ENCODE measurements at places on chromosomes 12 and 14.
A peak's percentile ranks its signal among the peaks of the same experiment; 100 is the strongest.

GRCh38 chr14:35406090-35406489 is 1.5 kb upstream of the NFKBIA start:
- no peak for DNase-seq

DNA sequence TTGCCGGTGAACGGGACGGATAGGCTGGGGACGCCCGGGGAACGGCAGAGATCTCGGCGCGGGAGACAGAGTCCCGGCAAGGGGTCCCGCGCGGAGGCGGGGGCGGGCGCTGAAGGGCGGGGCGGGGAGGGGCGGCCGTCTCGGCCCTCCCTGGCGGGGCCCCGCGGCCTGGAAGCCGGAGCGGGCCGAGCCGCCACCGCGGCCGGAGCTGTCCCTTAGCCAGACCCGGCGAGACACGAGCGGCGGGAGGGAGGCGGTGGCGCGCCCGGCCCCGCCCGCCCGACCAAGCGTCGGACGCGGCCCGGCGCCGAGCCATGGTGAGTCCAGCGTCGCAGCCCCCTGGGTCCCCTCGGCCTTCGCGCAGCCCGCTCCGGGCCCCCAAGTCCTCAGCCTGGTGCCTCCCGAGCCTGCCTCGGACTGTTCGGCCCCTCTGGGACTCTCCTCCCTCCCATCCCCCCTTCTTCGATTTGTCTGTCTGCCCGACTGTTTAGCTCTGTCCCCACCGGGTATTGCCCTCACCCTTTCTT is at the start of gene ARHGEF40:
TSS of gene ARHGEF40 (plus strand) at position 222 of the 527 bp plus-strand sequence. CDS start at position 315, 93 bp downstream.
- no peak for DNase-seq

GRCh38 chr14:58239244-58240195 is 5.1 kb upstream of the PSMA3 start:
- DNase-seq = peak; percentile 81

DNA sequence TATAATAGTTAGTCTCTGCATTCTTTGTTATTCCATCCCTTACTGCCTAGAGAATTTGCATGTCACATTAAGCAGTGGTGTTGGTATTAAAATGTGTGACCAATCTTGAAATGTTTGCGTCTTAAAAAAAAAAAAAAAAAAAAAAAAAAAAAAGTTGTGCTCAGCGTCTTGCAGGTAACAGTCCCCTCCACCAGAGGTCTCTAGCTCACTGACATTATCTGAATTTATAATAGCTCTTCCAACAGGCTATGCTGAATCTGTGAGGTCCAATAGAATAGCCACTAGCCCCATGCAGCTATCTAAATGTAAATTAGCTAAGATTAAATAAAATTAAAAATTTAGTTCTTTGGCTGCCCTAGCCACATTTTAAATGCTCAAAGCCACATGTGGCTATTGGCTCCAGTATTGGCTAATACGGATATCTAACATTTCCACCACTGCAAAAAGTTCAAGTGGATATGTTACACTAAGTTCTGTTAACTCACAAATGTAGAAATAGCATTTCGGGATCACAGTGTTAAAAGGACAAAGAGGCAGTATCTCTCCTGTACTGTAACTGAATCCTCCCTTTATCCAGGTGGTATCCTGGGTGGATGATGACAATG is 28.7 kb downstream of the NKX2-8 start:
- DNase-seq = no peak

DNA sequence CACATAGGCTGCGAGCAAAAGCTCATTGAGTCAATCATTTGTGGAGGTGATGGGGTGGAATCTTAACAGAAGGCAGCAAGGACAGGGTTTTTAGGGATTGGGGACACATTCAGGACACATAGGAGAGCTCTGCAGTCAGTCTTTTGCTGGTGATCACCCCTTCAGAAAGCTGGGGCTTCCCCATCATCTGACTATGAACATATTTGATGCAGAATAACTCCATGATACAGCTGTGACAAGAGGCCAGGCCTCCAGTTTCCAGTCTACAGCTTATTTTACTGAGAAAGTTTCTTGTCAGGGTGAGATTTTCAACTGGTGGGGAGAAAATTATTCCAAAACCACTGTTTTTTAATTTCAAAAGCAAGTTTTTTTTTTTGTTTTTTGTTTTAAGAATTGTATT is 134.2 kb downstream of the TMEM30B start:
- no peak for DNase-seq

- no peak for DNase-seq
These were observed 50.2 kb downstream of the WSCD2 start for GRCh38 chr12:108179305-108179704.

GRCh38 chr14:76514213-76514998 is 138.5 kb downstream of the ESRRB start:
- DNase-seq = no peak

DNA sequence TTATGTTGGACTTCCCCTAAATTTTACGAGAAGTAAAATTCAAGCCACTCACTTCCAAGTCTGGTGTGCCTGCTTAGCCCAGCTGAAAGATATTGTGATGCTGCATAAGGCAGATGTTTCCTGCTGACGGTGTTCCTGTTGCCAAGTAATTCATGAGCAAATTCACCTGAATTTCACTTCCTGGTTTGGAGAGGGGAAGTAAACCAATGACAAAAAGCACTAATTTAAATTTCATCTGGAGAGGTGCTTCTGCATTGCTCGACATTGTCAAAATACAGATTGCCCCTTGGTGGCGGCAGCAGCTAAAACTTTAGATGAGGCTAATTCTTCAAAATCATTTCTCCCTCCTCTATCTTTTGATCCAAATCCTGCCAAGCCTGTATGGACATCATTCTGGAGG is 281.1 kb downstream of the AACS start:
- DNase-seq = no peak

GRCh38 chr12:19110221-19110940 is 19.2 kb upstream of the PLEKHA5 start:
- DNase-seq = no peak

GRCh38 chr12:87304406-87304805 is 724.8 kb downstream of the C12orf50 start:
- no peak for DNase-seq

DNA sequence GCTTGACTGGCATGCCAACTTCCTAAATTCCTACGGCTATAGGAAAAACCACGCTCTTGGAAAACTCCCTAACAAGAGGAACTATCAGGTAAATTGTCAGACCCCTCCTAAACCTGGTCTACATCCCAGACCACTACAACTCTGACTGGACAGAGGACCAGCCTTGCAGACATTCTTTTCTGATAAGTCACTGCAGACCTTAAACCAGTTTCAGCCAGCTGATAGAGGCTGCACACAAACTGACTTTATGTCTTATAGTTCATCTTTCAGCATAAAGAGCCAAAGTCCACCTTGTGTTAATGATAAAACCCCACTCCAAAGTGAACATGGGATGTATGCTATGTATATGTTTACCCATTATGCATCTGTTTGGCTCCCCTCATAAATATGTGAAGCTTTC is 166.6 kb downstream of the KTN1 start:
- no peak for DNase-seq

DNA sequence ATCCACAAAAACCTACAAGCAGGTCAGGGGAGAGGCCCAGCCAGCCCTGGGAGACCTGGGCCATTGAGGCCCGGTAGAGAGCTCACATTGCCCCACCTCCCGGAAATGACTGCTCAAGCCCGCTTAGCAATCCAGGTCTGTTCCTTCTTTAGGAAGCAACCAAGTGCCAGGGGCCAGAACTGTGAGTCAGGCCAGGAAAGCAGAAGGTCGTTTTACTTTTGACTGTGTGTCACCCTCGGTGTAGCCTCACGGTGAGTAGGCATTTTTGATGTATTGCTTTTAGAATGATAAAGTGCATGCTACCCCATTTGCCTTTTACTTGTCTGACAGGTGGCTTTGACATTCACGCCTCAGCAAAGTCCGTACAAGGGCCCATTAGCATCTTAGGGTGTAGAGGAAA is 25.4 kb upstream of the PWP1 start:
- DNase-seq = no peak

- DNase-seq = no peak
These were observed 101.6 kb downstream of the PELI2 start for GRCh38 chr14:56219666-56220413.

GRCh38 chr12:106445959-106446358 is 88.4 kb downstream of the POLR3B start:
- no peak for DNase-seq

- no peak for DNase-seq
These were observed 281.2 kb downstream of the PAWR start for GRCh38 chr12:79409562-79409961.

- DNase-seq = no peak
These were observed 113.3 kb upstream of the FSCB start for GRCh38 chr14:44620121-44621019.

- no peak for DNase-seq
These were observed 1.3 kb upstream of the GNG2 start for GRCh38 chr14:51859131-51859530.

Measured in activated CD4-positive, alpha-beta T cell treated with anti-CD3 and anti-CD28 coated beads for 24 hours (primary cell).